SW 1271 (cell line): ENCODE measurements at places on chromosomes 2 and 18.

DNA sequence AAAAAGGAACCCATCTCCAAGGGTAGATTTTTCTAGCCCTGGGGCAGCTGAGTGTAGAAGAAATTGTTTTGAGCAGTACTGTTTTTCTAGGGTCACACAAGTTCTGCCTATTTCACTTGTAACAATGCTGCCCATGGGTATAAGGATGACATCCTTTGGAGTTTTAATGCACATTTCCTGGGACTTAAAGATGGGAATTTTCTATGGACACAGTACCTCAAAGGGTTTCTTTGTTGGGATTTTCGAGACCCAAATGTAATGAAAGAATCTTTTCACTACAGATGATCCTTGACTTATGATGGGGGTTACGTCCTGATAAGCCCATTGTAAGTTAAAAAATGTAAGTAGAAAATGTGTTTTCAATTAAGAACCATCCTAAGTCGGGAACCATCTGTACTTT, 31.8 kb downstream of the CDC42EP3 start:
- no peak for DNase-seq

DNA sequence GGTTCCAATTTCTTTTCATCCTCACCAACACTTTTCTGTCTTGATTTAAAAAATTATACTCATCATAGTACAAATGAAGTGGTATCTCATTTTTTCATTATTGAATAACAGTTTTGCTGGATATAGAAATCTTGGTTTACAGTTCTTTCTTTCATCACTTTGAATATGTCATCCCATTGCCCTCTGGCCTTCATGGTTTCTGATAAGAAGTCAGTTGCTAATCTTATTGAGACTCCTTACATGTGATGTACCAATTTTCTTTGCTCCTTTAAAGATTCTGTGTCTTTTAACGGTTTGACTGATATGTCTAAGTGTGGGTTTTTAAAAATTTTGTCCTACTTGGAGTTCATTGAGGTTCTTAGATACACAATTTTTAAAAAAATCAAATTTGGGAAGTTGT, 35.0 kb downstream of the SLC3A1 start:
- no peak for DNase-seq

DNA sequence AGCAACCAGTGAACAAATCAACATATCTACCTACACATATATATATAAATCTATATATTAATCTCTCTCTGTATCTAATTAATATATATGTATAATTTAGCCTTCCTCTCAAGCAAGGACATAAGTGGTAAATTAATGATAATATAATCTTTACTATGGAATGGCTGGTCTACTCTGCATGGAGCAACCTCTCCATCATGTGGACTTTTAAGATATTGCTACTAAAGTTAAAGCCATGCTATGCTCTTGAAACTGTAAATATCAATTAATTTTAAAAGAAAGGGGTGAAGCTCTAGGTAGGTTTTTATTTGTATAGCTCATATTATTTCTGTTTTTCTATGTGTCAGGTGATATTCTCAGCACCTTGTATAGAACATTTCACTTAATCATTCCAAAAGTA, 147.0 kb downstream of the PPP1R1C start:
- no peak for DNase-seq

DNA sequence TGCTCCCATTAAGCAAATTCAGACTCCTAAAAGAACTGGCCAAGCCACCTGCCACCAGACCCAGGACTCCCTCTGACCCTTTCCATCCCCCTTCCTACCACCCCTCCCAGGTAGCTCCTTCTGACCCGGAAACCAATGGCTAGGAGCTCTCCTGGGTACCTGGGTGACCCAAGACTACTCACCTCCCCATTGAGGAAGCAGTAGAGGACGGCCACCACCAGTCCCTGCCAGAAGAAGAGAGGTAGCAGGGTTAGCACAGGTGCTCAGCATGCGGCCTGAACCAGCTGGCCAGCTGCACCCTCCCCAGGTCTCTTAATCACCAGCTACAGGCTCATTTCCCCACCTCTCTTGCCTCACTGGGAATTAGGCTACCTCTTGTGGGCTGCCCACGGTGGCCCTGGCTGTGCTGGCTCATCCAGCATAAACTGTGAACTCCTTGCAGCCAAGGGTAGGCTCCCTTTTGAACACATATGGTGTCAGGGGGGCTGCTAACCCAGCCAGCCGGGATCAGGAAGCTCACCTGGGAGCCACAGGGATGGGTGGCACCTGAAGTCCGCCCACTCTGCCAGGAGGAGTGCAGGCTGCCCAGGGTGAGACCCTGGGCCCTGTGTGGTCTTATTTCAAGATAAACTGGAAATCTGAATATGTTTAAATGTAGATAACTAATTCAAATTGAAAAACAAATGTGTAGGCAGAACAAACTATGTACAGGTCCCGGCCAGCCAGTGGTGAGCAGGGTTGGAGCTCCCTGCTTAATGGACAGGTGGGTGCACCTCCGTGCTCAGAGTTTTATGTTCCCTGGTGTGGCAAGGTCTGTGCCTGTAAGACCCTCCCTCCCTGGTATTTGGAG, 9.9 kb downstream of the TMEM37 start:
- DNase-seq, result no peak

DNA sequence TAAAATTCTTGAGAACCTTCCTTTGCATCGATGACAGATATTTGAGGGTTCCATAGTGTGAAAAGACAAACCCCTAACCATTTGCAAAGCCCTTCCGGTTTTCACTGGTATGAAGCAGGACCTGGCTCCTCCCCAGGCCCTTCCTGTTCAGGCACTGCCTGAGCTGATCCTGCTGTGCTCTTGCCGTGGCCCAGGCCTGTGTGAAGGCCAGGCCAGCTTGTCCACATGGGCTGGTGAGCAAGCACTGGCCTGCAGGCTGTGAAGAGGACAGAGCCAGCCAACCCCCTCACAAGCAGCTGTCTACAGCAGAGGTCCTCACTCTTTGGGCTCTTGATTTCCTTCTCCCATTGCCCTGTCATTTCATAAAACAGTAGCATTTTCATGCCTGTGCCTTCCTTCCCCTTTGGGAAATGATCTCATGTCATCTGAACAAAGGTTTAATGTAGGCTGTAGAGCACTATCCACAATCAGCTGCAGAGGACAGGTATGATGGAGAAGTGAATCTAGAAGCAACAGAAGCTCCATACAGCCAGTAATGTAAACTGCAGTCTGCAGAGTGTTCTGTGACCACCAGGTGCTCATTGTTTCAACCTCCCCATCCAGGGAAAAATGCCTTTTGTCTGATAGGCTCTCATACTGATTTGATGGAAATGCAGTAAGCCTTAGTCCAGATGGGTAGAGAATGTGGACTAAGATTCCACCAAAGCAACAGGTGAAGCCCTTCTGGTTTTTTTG, 19.8 kb downstream of the MPHOSPH10 start:
- DNase-seq, result no peak

DNA sequence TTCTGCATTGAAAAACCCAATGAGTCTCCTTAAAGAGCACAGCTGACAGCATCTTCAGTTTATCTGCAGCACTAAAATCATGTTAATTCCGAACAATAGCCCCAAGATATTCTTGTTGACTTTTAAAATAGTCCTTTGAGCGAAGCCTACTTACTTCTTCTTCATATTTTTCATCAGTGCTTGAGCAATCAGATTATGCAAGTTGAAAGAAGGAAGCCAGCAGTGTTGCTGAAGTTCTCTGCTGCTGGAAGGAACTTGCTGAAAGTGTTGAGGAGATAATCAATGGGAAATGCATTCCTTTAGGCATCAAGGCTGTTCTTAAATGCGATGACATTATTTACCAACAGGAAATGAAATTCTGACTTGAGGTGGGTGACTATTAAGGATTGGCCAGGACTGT, 105.9 kb upstream of the SNTG2 start:
- no peak for DNase-seq

GRCh38 chr18:78561757-78562510, 417.7 kb upstream of the SALL3 start:
- no peak for DNase-seq

DNA sequence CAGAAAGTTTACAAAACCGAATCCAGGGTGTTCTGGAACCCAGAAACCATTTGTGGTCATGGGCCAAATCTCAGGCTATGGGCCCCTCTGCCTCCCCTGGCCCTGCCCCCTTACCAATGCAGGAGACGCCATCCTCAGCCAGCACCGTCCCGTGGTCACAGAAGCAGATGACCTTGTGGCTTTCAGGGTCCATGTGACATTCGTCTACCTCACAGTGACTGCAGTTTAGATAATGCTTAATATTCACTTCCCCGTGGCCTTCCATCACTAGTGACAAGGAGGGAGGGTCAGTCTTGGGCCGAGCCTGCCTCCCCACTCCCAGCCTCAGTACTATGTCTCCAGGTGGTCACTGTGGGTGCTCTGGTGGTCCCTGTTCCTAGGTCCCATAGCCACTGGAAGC, 111.6 kb downstream of the CLIP4 start:
- DNase-seq, result no peak

DNA sequence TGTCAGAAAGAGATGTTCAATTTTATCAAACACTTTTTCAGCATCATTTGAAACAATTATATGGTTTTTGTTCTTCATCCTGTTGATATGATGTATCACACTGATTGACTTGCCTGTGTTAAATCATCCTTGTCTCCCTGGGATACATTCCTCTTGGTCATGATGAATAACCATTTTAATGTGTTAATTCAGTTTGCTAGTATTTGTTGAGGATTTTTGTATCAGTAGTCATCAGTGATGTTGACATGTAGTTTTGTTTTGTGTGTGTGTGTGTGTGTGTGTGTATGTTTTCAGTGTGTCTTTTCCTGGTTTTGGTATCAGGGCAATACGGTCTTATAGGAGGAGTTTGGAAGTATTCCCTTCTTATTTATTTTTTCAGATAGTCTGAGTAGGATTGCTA, 325.4 kb downstream of the ZNF804A start:
- DNase-seq, result no peak

GRCh38 chr2:41337956-41338355, 709.9 kb upstream of the PKDCC start:
- DNase-seq, result no peak

DNA sequence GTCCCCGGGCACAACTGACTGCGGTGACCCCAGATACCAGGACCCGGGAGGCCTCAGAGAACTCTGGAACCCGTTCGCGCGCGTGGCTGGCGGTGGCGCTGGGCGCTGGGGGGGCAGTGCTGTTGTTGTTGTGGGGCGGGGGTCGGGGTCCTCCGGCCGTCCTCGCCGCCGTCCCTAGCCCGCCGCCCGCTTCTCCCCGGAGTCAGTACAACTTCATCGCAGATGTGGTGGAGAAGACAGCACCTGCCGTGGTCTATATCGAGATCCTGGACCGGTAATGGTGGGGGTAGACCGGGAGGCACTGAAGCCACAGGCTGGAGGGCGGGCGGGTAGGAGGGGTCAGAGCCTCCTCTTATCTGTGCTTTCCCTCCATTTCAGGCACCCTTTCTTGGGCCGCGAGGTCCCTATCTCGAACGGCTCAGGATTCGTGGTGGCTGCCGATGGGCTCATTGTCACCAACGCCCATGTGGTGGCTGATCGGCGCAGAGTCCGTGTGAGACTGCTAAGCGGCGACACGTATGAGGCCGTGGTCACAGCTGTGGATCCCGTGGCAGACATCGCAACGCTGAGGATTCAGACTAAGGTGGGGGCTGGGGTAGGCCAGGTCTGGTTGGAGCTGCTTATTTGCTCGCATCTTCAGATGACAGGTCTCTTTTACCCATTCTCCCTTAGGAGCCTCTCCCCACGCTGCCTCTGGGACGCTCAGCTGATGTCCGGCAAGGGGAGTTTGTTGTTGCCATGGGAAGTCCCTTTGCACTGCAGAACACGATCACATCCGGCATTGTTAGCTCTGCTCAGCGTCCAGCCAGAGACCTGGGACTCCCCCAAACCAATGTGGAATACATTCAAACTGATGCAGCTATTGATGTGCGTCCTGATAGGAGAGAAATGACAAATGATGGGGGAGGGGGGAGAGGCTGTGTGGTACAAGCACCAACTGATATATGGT, 780 bp downstream of the HTRA2 start:
- no peak for DNase-seq

DNA sequence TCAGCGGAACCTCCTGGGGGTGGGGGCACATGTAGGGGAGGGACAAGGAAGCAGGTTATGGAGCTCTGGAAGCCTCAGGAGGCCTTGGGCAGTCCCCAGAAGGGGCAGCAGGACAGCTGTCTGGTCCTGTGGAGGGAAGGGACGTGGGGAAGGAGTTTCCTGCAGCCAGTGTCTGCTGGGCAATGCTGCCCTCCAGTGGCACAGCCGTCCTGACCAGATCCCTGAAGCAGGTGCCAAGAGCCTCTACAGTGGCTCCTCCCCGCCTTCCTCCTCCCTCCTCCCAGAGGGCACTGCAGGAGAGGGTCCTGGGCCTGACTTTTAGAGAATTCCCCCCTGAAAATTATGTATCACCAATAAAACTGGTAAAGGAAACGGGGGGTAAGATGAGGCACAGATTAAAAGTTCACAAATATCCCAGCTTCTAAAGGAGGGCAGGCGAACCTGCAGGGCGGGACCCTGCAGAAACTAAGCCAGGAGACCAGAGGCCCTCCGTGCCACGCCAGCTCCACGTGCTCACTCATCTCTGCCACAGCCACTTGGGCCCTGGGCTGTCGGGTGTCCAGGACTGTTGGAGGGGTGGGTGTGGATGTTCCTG, 258.5 kb downstream of the TWIST2 start:
- peak; percentile 56 for DNase-seq

DNA sequence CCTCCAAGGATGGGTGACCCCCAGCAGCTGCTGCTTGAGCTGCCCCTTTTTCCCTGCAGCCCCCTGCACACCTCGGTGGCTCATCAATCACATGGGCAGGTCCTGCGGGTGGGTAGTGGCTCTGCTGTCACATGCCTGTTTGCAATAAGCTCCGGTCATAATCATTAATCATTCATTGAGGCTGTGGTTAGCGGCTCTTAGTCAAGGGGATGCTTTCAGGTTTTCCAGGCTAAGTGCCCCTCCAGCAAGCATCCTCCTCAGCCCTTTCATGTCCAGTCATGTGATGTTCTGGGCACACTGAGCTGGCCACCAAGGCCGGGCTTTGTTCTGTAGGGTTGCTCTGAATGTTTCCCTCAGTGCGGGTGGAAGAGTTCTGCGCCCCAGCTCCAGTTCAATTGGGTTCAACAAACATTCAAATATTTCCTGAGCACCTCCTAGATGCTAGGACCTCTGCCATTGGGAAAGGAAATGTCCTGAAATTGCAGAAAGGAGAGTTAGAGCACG, 96.4 kb upstream of the LDAH start:
- DNase-seq, result no peak
